ENCODE measurements at places on chromosomes 16 and 17.

DNA sequence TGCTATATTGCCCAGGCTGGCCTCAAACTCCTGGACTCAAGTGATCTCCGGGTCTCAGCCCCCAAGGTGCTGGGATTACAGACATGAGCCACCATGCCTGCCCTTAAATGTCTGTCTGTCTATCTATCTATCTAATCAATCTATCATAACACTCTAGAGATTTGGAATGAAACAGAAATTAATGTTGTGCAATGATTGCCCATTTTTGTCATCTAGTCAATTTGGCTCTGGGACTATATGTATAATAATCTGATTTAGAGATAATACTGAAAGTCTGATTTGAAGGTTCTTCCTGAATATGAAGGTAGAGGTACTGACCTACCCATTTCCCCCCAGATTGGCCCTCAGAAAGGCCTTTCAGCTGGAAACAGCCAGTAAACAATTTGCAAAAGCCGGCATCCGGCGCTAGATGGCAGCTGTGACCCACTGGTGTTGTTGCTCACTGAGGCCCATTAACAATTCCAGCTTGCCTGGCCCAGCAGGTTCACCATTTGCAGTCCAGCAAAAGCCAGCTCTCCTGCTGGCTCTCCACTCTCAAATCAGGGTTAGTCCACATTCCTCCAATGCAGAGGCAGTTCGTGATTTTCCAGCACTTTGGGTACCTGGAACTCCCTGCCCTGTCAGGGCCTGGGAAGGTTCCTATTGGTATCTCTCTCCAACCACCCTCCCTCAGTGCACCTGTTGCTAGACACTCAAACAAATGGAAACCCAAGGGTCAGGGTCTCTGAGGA is 22.9 kb upstream of the C16orf87 start:
- DNase-seq = peak; percentile 31

- DNase-seq = no peak
Observed at GRCh38 chr16:64951193-64951592, 170.7 kb downstream of the CDH11 start.

GRCh38 chr16:30628628-30629540 is 18.7 kb upstream of the ZNF689 start:
- DNase-seq = peak; percentile 91

GRCh38 chr17:34633351-34633750 is 54.0 kb downstream of the TMEM132E start:
- no peak for DNase-seq

DNA sequence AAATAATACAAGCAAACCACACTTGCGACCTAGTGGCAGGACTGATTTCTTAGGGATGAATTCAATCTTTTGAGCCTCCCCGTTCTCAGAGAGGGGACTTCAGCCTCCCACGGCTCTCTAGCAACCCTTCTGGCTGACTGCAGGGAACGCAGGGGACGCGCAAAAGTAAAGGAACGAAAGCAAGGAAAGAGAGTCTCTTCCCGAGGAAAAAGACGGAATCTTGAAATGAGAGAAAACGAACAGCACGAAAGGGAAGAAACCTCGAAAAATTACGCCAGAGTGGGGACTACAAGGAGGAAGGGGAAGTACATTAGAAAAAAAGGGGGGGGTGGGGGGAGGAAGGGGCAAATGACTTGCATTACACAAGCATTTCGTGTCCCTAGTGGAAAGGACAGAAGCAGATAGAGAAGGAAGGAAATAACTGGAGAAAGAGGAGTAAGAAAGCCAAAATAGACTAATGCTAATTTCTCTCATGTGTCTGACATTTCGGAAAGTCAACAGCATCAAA is 1.2 kb downstream of the GRB2 start:
- no peak for DNase-seq

DNA sequence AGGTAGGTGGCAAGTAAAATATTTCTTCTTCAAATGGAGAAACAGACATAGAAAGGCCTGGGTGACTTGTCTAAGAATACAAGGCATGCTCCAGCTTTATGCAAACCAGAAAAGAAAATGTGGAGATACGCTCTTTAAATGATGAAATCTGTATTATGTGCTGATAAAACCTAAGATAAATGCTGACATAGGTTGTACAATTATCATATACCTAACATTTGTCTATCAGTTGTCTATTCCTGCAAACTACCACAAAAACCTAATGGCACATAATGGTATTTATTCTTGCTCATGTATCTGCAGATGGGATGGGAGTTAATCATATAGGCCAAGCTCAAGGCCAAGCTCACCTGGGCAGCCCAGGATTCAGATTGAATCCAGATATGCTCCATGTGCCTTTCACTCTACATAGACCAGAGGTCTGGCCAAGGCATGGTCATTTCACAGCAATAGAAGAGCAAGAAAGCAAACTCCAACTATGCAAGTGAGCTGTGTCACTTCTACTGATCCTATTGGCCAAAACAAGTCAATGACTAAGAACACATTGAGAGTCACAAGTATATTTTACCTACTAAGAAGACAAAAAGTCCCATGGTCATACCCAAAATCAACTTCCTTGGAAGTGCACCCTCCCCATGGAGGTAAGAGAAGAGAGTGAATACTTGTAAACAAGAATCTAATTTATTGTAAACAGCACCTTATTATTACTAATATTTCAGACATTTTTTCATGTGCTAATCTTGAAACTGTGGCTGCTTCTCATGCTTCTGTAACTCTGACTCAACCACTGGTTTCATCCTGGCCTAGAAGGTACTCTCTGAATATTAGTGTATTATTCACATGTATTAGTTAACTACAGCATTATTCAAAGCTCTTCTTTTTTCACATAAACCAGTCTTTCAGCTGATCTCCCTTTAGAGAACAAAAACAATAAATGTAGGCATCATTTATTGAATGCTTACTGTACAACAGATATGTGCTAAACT is 270.7 kb upstream of the SOX9 start:
- no peak for DNase-seq

DNA sequence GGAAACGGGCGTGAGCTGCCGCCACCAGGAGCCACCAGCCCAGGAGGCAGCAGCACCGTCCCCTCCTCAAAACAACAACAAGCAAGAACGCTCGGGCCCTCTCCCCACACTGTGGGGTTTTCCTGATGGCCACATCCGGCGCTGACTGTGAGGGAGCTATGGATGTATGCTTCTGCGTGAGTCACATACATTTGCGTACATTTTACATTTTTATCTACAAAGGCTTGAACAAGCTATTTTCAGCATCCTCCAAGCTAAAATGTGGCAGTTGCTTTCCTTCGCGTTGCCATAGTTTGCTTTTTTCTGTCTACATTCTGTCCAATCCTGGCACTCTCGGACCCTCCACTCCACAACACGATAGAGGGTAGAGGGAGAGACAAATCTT is 2.0 kb upstream of the ABR start:
- no peak for DNase-seq

GRCh38 chr17:16439303-16439791 is 24.0 kb downstream of the TRPV2 start:
- DNase-seq = no peak

- peak; percentile 21 for DNase-seq
Observed at GRCh38 chr17:81285179-81285878, 9.8 kb downstream of the SLC38A10 start.

GRCh38 chr16:4414187-4414917 is 2.0 kb downstream of the CORO7 start:
- DNase-seq = peak; percentile 39

DNA sequence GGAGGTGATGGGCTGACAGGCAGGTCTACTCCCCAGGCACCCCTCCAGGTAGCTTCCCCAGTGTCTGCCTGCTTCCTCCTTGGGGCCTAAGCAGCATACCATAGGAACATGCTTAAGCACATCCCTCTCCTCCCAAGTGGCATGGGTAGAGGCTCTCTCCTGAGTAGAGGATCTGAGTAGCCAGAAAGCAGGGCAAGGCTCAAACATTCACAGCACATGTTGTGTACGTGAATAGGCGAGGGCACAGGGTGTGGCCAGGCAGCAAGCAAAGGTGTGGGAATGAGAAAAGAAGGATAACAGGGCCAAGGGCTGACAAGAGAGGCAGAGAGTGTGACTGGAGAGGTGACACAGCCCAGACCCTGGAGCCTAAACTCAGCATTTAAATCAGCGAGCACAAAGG is 29.7 kb upstream of the GFOD2 start:
- DNase-seq = no peak

DNA sequence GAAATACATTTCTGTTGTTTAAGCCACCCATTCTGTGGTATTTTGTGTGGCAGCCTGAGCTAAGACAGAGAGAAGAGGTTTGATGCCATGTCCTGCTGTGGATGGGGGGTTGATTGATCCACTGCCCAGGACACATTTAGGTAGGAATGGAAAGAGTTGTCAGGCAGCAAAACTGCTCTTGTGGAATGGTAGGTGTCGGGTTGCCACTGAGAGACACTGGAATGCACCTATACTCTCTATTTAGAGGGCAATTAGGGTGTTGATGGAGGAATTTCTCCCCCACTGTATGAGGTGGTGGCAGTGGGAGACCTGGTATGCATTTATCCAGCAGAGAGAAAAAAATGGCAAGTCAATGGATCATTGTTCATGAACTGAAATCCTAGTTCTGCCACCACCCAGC is 30.9 kb downstream of the CBLN1 start:
- no peak for DNase-seq

DNA sequence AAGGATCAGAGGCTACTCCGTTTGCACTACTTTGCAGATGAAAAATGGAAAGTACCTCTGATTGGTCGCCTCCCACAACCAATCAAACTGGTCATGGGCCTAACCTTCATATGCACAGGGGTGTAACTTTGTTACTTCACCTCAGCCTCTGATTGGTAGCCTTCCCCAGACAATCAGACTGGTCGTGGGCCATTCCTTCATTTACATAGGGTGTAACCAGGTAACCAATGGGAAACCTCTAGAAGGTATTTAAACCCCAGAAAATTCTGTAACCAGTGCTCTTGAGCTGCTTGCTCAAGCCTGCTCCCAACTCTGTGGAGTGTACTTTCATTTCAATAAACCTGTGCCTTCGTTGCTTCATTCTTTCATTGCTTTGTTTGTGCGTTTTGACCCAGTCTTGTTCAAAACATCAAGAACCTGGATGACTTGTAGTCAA is 39.2 kb upstream of the USP22 start:
- no peak for DNase-seq

GRCh38 chr17:82118168-82118814 is 20.3 kb upstream of the FASN start:
- DNase-seq = no peak

DNA sequence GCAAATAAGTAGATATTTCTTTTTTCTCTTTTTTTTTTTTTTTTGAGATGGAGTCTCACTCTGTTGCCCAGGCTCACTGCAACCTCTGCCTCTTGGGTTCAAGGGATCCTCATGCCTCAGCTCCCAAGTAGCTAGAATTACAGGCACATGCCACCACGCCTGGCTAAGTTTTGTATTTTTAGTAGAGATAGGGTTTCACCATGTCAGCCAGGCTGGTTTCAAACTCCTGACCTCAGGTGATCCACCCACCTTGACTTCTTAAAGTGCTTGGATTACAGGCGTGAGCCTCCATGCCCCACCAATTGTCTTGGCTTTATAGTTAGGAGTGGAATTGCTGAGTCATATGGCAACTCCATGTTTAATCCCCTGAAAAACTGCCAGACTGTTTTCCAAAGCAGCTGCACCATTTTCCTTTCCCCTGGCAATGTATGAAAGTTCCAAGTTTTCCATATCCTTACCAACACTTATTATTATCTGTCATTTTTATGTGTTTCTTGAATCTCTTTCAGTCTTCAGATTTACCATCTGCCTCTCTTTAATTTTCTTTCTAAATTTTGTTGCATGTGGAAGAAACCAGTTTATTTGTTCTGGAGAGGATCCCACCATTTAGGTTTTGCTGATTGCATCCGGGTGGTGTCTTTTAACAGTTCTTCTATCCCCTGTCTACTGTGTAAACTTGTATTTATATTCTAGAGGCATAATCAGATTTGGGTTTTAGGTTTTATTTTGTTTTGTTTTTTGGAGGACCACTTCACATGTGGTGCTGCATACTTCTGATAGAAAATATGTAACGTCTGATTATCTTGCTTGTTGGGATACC is 9.9 kb upstream of the CES3 start:
- no peak for DNase-seq

DNA sequence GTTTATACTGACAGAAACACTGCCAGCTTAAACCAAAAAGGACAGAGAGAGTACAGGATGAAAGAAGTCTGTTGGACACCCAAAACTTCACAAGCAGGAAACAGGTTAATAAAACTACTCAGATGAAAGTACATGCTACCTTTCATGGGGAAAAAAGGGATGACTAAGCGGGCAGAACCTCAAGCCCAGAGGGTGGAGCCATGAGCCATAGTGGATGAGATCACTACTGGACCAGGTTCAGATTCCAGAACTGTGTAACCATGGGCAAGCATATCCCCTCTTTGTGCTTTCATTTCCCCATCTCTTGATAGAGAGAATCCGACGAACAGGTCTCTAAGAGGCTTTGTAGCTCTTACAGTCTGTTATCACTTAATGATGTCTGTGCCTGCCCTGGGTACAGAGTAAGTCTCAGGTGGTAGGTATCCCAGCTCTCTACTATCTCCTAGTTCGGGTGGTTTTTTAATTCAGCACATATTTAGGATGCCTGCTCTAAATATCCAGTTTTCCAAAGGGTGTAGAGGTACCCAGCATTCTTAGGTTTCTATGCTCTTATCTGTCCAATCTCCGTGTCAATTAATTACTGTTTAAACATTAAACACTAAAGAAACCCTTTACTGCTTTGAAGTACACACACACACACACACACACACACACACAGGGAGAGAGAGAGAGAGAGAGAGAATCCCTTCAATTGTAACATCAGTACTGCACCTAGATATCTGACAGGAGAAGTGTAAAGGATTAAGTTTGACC is 206.7 kb downstream of the ZNF423 start:
- no peak for DNase-seq

DNA sequence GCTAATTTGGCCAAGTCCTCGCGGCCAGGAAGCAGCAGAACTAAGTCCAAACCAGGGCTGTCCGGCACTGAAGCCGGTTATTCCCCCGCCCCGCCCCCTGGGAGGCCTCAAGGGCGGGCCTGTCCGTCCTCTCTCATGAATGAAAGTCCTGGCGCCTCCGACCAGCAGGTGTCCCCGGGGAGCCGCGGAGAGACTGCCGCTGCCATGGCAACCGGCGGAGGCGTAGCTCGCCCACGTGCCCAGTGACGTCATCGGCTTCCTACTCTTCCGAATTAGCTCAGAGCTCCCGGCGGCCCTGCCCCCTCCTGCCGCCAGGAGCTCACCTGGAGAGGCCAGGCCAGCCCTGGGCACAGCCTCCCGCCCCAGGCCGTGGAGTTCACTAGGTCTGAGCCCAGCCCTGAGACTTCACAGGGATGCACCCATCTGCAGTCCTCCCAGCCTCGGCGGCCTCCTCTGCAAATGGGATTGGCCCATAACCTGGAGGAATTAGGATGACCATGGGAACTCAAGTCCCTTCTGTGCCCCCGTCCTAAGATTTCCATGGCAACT is 1.3 kb downstream of the SPATA2L start:
- DNase-seq = peak; percentile 96

All from stimulated activated CD4-positive, alpha-beta T cell treated with anti-CD3 and anti-CD28 coated beads, Interleukin-1b, Interleukin-23, amount 100 ng/mL, for 1 hour (primary cell).